ENCODE measurements at places on chromosomes 2 and 18.
A peak's percentile ranks its signal among the peaks of the same experiment; 100 is the strongest.

- no peak for DNase-seq
These were observed 1333.3 kb upstream of the SLC39A10 start for GRCh38 chr2:194323740-194324139.

DNA sequence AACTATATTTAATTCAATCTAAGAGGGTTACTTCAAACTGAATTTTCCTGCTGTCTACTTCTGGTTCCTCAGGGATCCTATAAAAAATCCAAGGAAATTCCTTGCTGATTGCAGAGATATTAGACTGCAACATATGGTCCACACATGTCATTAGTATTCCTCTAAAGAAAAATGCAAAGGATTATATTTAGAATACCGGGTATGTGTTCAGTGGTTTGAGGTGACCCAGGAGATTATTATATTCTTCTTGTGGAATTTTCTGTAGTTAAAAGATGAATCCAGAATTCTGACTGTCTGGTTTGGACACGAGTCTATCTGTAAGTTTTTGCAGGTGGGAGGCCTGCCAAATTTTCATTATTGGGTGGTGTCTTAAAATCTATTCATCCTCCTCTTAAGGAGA is 18.2 kb downstream of the HOXD1 start:
- DNase-seq: no peak

DNA sequence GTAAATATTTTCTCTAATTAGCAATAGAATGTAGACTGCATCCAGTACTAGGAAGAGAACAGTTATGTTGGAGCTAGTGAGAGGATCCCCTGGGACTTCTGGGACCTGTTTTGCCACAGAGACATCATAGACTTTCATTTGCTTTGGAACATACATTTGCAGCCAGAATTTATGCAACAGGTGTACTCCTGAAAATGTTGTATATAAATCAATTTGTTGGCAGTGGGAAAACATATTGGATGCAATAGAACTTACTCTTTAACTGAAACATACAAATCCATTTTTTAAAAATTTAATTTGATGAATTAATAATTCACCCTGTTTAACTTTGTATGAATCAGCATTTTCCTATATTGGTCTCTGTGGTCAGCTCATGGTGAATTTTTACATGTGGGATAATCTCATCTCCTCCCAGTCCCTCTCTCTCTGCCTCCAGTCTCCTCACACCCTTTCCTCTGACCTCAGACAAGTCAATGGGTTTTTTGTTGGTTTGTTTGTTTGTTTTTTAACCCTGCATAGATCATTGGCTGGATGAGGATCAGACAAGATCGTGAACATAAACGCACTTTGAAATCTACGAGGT is 263.0 kb downstream of the LPIN1 start:
- no peak for DNase-seq

DNA sequence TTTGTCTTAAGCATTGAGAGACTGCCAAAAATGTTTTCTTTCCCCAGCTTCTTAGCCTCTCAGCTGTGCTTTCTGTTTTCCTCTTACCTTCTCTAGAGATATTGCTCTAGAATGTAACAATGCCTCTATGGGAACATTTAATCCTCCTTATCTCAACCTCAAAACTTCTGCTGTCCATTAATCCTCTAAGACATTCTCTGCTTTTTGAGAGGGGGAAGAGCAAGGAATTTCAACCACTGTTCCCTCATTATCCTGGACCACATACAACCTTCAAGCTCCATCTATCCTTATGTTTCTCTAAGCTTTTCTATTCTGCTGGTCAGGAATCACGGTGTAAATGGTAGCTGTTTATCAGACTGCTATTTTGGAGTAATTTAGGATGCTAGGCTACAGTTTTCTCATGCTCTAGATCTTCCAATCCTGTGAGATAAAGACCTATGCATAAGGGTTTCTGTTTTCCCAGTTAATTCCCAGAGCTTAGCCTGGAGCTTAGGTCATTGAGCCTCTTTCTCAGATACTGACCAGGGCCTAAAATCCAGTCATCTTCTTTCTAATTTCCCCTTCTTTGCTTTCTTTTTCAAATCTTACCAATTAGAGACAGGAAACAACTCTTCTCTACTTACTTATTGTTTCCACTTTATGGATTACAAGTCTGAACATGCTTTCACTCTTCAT is 282.0 kb downstream of the CALCRL start:
- DNase-seq: no peak

DNA sequence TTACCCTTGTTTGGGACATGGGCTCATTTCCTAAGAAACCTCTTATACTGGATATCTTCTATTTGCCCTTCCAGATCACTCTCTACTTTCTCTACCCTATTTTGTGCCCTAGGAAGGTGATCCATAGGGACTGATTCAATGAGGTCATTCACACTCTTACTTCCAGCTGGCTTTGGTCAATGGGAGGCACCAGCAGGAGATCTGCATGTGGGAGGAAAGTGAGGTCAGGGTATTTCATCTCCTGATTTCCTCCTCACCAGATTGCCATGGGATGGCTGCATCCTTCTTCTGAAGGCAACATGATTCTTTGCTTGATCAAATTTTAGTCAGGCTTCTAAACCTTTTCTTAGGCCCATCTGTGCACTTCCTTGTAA is 15.2 kb downstream of the M1AP start:
- no peak for DNase-seq

DNA sequence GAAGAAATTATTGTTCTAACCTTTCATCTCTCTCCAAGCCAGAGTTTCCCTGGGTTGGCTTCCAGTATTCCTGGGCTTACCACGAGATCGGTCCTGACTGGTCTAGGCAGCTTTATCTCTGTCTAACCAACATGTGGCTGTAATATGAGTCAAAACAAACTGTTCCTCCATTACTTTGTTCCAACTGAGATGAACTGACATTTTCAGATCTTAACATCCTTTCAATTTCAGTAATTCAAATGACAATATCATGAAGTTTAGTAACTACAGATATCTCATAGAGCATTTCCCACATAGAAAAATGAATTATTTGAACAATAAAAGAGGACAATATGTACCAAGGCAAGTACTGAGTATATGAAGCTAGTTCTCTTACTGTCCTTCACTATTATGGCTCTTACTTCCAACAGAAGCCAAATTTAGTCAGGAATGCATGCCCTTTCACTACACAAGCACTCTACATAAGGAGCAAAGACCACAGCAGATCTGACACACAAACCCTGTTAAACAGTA is 15.5 kb downstream of the SLC25A12 start:
- no peak for DNase-seq

- DNase-seq: no peak
These were observed 32.1 kb upstream of the SPAG16 start for GRCh38 chr2:213252206-213252605.

GRCh38 chr2:119011162-119011909 is 69.3 kb downstream of the MARCO start:
- peak; percentile 85 for DNase-seq

DNA sequence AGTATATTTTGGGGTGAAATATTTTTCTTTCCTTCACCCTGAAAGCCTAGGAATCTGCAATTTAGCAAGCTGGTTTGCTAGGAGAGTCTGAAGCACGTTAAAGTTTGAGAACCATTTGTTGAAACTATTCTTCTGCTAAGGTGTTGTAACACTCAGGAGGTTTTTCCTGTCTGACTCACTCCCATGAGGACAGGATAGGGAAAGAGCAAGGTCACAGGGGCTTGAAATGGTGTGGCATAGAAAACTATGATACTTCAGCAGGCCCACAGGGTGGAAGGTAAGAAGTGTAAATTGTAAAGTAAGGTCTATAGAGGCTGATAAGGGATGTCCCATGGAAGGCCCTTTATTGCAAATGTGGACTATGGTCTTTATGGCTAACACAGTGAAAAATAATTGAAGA is 177.7 kb upstream of the ZC3H15 start:
- no peak for DNase-seq

GRCh38 chr2:215557701-215558100 is 121.8 kb upstream of the FN1 start:
- DNase-seq: no peak

DNA sequence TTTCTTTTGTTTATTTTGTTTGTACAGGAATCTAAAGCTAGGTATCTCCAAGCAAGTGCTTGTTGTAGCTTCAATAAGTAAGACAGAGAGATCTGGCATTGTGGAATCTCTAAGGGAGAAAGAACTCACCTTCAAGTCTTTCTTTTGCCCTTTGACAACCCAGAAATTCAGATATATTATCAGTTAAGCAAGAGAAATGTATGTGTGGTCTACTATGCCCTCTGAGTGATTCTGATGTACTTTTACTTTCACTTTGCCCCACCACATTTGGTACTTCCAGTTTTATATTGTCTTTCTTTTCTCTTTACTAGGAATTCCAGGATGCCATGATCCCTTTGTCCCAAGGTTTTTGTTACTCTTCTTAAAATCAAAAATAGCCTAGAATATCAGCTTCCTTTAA is 259.6 kb upstream of the PIK3C3 start:
- no peak for DNase-seq

DNA sequence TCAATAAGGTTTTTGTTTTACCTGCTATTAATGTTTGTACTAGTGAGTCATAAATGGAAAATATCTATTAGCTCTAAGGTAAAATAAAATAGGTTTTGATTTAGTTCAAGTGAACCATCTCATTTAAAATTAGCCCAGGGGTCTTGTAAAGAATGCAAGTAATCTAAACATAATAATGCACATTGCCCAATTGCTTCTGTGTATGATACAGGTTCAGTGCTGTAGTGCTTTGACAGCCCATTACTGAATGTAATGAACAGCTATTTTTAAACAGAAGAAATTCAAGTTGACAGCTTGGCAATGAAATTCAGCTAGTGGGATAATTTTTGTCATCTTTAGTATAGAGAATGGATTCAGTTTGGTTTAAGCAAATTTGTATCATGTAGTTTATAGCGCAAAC is 91.5 kb downstream of the CAMKMT start:
- DNase-seq: no peak

GRCh38 chr2:227717687-227718567 is at the start of gene SLC19A3:
TSS of gene SLC19A3 (minus strand) at chr2:227718028. CDS start at chr2:227702318, 15,710 bp downstream.
- peak; percentile 83 for DNase-seq

GRCh38 chr2:78251708-78252107 is 729.5 kb upstream of the LRRTM4 start:
- no peak for DNase-seq

- no peak for DNase-seq
These were observed 96.8 kb downstream of the TAF4B start for GRCh38 chr18:26322890-26323653.

GRCh38 chr2:235045336-235045972 is 93.6 kb downstream of the SH3BP4 start:
- DNase-seq: no peak

GRCh38 chr2:219946529-219946928 is 319.1 kb downstream of the SLC4A3 start:
- DNase-seq: no peak

DNA sequence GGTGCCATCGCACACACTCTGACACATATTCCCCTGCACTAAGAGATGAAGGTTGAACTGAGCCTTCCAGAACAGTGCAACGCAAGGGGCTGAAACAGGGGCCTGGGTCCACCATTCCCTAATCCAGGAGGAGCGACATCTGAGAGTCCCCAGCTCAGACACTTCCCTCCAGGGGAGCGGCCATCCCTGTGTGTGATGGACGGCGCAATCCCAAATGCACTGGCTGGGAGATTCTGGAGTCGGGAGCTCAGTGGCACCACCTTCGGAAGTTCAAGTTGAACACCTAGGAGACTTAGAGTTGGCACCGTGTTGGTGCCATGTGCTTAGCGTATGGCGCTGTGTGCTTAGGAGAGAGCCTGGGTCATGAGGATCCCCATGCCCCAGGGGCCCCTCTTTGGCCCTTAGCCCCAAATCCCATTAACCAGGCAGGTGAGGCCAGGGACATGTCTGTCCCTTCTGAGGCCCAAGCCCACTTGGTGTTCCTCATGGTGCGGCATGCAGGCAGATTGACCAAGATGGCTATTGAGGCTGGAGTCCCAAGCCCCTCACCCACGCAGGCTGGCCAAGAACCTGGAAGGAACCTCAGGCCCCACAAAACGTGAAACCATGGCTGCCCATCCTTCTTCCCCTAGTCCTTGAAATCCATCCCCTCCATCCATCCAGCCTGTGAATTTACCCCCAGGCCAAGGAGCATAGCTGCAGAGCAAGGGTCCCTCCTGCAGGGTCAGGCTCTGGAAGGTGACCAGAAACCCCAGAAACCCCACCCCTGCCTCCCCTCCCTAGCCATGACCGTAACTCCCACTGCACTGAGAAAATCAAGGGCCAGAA is 114.1 kb upstream of the OTOS start:
- DNase-seq: no peak

DNA sequence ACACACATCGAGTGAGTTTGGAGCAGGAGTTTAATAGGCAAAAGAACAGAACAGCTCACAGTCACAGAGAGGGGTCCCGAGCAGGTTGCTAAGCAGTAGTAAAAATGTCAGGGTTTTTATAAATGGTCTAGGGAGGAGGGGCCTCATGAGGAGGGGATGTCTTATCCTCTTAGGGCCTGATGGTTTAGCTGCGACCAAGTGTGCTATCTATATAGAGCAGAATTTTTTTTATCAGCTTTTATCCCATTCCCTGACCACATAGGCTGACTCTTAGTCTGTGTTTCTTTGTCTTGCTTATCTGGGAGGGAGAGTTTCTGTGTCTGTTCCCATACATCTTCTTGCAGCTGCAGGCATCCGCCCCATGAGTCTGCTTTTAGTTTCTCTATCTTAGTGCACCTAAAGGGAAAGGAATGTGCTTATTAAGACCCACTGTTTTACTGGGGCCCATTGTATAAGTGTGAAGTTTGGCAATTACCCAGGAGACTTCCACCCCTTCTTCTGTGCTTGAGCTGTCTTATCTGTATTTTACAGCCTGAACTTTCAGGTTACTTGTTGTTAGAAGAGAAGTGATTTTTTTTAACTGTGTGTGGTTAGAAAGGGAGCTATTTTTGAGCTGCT is 30.4 kb upstream of the GMCL1 start:
- DNase-seq: no peak

All from D341Med (cell line).